ENCODE measurements at places on chromosomes 7 and 10. TPM values are rescaled to one million over a fixed set of nuclear protein-coding genes. Genes with fewer than 3 reads are reported as not detected.

RBM48 gene
- total RNA-seq: 33.7 TPM

NPC1L1 gene
- 0.10 TPM for total RNA-seq

ABCB4 gene
- not detected for total RNA-seq

OLAH gene
- total RNA-seq: not detected

FBXL15 gene
- total RNA-seq: 12.8 TPM

PRF1 gene
- total RNA-seq: 32.4 TPM
